ENCODE measurements at places on chromosomes 3 and 15.

DNA sequence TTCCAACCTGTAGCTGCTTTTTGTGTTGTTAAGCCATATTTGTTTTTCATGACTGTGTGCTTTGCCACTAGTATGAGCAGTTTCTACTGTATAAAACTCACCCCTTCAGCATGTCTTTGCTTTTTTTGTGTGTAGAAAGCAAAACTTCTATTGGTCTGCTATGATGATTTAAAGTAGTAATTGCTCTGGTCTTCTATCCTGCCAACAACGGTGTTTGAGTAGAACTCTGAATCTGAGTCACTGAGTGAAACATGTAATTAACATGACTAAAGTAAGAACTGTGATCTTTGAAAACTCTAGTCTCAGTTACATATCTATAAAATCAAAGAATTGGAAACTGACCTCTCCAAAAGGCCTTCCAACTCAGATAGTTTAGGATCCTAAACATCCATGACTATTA lies 133.6 kb downstream of the TPRG1 start:
- no peak for DNase-seq

DNA sequence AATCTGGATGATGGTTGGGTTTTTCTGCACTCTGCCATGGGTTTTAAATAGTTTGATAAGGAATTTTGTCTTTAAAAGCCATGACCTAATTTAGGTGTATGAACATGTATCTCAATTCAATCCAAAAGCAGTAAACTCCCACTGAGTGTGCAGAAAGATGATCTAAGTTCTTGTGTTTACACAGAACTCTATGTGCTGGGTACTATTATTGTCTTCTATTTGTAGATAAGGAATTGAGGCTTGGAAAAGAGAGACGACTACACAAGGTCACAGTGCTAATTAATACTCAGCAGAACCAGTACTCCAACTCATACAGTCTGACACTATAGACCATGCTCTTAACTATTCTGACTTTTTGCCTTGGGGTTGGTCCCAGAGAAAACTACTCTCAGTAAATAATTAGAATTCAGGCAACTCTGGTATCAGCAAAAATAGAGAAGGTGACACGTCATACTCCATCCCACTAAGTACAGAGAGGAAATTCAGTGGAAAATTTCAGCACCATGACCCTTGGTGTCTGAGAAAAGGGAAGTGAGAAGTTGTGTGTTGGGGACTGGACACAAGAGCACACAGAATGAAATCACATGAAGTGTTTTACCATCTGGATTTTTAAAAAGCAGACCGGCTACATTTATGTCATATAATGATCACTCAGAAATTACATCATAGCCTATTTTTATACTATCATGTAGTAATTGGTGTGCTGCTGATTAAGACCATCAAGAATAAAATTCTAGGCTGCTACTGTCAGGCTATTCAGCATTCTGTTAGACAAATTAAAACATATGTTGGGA lies 18.3 kb upstream of the MYH15 start:
- DNase-seq: no peak

DNA sequence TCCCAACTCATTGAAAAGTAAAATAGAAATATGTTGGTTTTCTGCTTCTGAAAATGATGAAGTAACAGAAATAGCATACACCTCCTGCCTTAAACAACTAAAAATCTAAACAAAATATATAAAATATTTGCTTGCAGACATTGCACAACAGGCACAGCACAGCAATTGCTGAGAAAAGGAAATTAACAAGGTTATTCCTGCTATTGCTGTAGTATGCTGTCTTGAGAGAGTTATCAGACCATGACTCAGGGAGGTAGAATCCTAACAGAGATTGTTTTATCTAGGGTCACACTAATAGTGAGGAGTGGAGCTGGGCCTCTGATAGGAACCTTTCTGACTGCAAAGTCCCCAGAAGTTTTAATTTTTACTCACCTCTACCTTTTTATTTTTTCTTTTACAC lies 72.6 kb downstream of the ZBTB20 start:
- no peak for DNase-seq

DNA sequence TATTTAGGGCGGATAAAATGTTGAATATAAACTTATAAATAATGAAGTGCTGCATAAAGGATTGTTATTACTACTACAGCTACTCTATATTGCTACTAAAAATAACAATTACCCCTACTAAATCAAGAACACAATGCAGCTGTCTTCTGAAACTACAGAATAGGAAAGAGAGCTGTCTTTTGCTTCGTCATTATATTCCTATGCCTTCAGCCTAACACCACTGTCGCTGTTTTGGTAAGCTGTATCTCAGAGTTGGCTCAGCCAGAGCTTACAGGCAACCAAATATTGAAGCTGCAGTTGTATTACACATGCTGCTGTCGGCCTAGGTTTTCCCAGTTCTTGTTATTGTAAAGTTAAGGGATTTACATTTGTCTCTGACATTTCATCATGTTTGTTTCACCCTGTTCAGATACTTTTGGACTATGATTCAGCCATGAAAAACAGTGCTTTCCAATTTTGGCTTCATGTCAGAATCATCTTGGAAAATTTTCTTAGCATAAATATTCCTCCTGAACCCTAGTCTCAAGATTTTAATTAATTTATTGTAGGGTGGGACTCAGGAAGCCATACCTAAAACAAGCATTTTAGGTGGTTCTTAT lies 31.3 kb upstream of the LPP start:
- no peak for DNase-seq

DNA sequence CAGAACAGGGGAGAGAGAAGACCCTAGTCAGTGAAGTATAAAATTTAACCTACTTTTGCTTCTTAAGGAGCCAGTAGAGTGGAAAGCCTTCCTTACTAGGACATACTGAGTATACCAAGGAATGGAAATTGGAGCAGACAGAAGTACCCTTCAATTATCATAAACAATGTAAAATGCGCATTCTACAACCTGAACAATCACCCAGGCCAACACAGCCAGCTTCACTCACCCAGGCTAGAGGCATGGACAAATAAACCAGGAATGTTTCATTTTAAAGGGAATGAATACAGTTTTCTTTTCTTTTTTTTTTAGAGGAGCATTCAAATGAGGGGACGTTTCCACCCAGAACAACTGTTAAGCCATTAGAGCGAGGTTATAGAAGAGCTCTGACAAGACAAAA lies 41.9 kb upstream of the PLXND1 start:
- DNase-seq: no peak

DNA sequence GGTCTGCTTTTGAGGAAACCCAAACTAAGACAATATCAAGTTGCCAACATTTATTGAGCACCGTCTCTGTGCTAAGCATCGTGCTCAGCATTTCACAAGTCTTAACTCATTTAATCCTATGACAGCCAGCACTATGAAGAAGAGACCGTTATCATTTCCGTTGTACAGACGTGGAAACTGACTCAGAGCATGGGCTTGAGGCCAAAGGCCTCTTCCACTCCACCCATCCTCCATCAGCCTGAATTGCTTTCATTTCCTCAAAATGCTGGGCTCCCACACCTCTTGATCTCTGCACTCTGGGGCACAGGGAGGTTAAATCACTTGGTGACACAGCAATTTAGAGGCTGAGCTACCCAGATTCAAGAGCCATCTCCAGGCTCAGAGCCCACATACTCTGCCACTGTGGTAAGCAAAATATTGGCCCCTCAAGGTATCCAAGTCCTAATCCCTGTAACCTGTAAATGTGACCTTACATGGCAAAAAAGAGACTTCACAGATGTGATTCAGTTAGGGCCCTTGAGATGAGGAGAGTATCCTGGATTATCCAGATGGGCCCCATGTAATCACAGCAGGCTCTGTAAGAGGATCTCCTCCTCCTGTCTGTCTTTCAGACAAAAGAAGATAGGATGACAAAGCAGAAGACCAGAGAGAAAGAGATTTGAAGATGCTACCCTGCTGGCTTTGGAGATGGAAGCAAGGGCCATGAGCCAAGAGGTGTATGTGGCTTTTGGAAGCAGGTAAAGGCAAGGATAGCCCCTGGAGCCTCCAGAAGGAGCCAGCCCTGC lies 24.3 kb upstream of the FLNB start:
- no peak for DNase-seq

- DNase-seq: no peak
Observed at GRCh38 chr15:74032606-74033561, 38.4 kb downstream of the PML start.

- DNase-seq: no peak
Observed at GRCh38 chr3:195911946-195912270, 3.6 kb upstream of the TNK2 start.

DNA sequence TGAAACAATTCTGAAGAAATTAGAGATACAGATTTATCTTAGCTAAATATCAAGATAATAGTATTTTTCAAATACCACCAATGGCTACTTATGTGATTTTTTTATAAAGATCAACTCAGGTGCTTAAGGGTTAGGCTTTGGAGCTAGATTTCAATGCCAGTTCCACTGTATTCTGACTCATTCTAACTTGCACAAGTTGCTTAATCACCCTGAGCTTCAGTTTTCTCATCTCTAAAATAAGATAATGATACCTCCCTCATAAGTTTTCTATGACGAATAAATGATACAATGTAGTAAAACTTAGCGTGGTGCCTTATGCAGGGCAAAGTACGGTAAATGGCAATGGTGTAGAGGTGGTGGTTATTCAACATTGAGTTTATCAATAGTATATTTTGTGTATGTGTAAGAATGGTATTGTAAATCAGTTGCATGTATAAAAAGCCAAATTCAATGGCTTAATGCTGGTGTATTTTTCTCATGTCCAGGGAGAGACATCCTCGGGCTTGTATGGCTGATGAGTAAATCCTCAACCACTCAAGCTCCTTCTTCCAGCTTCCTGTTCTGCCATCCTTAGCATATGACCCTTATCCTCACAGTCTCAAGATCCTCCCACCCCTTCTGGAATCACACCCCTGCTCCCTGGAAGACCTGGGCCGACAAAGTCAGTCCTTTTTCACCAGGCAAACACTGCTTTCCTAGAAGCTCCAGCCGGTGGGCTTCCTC lies 505.9 kb upstream of the CFAP20DC start:
- no peak for DNase-seq

- no peak for DNase-seq
Observed at GRCh38 chr3:143672396-143673165, 175.7 kb downstream of the SLC9A9 start.

GRCh38 chr3:99777210-99777549 lies 40.5 kb upstream of the CMSS1 start:
- DNase-seq: no peak

DNA sequence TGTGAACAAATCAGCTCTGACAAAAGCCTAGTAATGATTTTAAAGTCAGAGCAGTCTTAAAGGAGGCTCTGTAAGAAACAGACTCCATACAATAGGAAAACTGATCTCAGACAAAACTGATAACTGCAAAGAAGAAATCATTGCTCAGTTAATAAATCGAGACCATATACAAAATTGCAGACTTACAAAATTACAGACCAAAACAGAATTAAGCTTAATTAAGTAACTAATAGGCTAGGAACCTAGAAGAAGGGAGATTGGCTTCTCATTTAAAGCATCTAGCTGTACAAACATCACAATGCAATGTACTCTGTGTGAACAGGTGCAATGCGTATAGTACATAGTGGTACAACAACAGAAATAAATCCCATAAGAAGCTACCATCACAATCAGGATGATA lies 46.3 kb downstream of the ZBTB20 start:
- no peak for DNase-seq

- DNase-seq: no peak
Observed at GRCh38 chr3:8282541-8283165, 219.0 kb upstream of the LMCD1 start.

DNA sequence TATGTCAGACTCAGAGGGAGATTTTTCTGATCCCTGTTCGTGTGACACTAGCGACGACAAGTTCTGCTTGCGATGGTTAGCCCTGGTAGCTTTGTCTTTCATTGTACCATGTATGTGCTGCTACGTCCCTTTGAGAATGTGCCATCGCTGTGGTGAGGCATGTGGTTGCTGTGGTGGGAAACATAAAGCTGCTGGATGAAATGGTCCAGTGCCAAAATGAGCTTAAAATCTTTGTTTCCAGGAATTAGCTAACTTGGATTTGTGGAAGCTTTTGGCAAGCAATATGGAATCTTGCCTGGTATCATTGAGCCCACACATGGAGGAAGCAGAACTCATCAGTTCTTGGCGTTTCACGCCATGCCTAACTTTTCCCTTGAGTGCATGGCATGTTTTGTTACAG lies 98.8 kb downstream of the SPRED1 start:
- DNase-seq: no peak

DNA sequence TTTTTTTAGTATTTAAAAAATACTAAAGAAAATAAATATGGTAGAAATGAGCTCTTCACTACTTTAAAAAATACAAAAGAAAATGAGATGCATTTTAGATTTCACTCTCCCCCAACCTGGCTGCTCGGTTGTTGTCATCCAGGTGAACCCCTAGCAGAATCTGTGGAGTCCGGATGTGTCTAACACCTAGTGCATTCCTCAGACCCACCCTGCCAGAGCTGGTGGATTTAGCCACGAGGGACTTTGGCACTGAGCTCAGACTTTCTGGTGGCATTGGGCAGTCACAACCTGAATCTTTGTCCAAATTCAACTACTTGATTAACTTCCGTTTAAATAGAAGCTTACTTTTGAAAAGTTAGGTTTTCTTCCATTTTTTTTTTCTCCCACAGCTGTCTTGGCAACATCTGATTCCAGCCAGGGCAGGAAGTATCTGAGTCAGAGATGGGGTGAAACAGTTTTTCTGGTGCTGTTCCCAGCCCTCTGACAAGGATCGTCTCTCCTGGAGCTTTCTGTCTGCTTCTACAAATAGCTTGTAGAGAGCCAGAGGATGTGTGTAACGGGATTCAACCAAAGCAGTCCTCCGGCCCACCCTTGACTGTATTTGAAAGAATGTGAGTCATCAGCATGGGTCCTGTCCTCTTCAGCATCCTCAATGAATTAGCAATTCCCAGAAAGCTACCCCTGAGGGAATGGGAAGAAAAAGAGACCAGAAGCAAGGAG lies 301.8 kb upstream of the MCTP2 start:
- no peak for DNase-seq

- DNase-seq: no peak
Observed at GRCh38 chr3:71702131-71703024, 22.8 kb downstream of the EIF4E3 start.

- no peak for DNase-seq
Observed at GRCh38 chr15:88375234-88375927, 91.8 kb downstream of the MRPL46 start.

GRCh38 chr15:91908391-91908790 lies 54.9 kb downstream of the SLCO3A1 start:
- DNase-seq: no peak

DNA sequence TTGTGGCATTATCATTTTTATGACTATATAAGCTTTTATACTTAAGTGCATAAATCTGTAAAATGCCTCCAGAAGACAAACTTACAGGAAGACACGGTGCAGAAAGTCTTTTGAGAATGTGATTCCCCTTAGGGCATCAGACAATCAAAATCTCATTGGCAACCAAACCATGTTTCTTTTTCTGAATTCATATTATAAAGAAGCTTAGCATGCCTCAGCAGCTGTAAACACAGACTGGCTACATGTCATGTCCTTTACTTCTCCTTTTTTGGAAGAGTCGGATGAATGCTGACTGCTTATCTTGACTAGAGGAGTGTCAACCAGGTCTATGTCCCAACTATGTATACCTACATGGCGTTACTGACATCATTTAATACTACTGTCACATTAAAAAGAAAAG lies 150.1 kb downstream of the PLD1 start:
- DNase-seq: no peak

GRCh38 chr3:79111375-79112052 lies 656.3 kb downstream of the ROBO1 start:
- no peak for DNase-seq

GRCh38 chr3:48598323-48599076 lies 3.4 kb upstream of the COL7A1 start:
- DNase-seq: no peak

- no peak for DNase-seq
Observed at GRCh38 chr15:99558571-99558970, 7.2 kb upstream of the MEF2A start.

GRCh38 chr15:69798481-69799250 lies 299.1 kb downstream of the TLE3 start:
- no peak for DNase-seq
